Activated B cell treated with CpG ODN at 0.5 μM for 24 hours (primary cell): ENCODE measurements at places on chromosomes 3 and 15. TPM values are rescaled to one million over a fixed set of nuclear protein-coding genes. Genes with fewer than 3 reads are reported as not detected.

The EIF4G1 gene
- total RNA-seq, result 292 and 319 TPM in 2 replicates

The KBTBD8 gene
- 45.4 and 53.3 TPM in 2 replicates for total RNA-seq

The POLQ gene
- total RNA-seq, result 1.4 and 2.7 TPM in 2 replicates

The OR5H6 gene
- total RNA-seq, result not detected in 2 replicates

The LRRC49 gene
- 0.84 and 1.0 TPM in 2 replicates for total RNA-seq

The NEO1 gene
- 1.0 and 2.3 TPM in 2 replicates for total RNA-seq

The LTK gene
- 1.9 and 2.2 TPM in 2 replicates for total RNA-seq

The ISL2 gene
- 0.35 and 0.39 TPM in 2 replicates for total RNA-seq

The MAPKAPK3 gene
- 18.2 and 20.3 TPM in 2 replicates for total RNA-seq

The GPR156 gene
- total RNA-seq, result 0.24 TPM in 2 replicates

The TRMT10C gene
- total RNA-seq, result 33.5 and 34.6 TPM in 2 replicates

The DNAH12 gene
- total RNA-seq, result 0.05 and 0.22 TPM in 2 replicates

The GABRR3 gene
- not detected in 2 replicates for total RNA-seq

The WDR48 gene
- 47.7 and 48.9 TPM in 2 replicates for total RNA-seq

The CYP19A1 gene
- total RNA-seq, result 0.07 TPM in 1 of 2 replicates, not detected in the other

The WDR76 gene
- 12.0 and 15.1 TPM in 2 replicates for total RNA-seq

The TNNC1 gene
- 0.32 TPM in 1 of 2 replicates, not detected in the other for total RNA-seq

The ATP13A4 gene
- 3.4 TPM in 2 replicates for total RNA-seq

The ZKSCAN7 gene
- total RNA-seq, result 6.8 and 9.2 TPM in 2 replicates

The PARP14 gene
- total RNA-seq, result 186 and 221 TPM in 2 replicates

The ITGB5 gene
- not detected in 2 replicates for total RNA-seq

The ALDH1A3 gene
- total RNA-seq, result not detected in 2 replicates

The SERP1 gene
- 87.2 and 88.2 TPM in 2 replicates for total RNA-seq

The COL8A1 gene
- 0.09 and 0.20 TPM in 2 replicates for total RNA-seq

The LRRC31 gene
- total RNA-seq, result not detected in 2 replicates

The DUOXA1 gene
- total RNA-seq, result 0.15 and 0.33 TPM in 2 replicates

The HIGD2B gene
- total RNA-seq, result 0.20 and 0.55 TPM in 2 replicates

The VPS39 gene
- 86.1 and 102 TPM in 2 replicates for total RNA-seq

The ECE2 gene
- not detected in 2 replicates for total RNA-seq

The BNC1 gene
- total RNA-seq, result not detected in 2 replicates

The PCSK6 gene
- total RNA-seq, result 0.78 and 1.1 TPM in 2 replicates

The EFHB gene
- total RNA-seq, result 0.84 TPM in 1 of 2 replicates, not detected in the other

The HTD2 gene
- 11.4 TPM in 2 replicates for total RNA-seq
